AG09309 (cell line): ENCODE measurements at places on chromosomes 3 and 15.

DNA sequence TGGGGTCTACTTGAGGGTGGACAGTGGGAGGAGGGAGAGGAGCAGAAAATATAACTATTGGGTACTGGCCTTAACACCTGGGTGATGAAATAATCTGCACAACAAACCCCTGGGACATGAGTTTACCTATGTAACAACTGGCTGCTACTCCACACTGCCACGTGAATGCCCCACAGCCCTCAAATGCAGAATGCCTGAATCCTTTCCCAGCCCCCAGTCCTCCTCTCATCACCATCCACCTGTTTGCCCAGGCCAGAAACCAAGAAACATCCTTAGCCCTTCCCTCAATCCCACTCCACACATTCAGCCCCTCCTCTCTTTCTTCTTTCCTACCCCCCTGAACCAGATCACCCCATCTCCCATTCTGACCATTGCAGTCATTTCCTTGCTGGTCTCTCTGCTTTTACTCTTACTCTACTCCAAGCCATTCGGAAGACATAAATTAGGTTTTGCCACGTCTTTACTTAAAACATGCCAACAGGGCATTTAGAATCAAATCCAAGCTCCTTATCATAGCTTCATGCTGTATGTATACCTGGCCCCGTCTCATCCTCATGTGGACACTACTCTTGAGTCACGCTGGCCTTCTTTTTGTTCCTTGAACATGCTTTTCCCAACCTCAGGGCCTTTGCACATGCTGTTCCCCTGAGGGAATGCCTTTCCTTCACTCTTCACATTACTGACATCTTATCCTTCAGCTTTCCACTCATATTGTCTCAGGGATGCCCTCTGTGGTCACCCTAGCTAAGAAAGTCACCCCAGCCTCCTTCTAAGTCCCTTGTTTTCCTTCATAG, 137.5 kb upstream of the ABHD17C start:
- no peak for DNase-seq

DNA sequence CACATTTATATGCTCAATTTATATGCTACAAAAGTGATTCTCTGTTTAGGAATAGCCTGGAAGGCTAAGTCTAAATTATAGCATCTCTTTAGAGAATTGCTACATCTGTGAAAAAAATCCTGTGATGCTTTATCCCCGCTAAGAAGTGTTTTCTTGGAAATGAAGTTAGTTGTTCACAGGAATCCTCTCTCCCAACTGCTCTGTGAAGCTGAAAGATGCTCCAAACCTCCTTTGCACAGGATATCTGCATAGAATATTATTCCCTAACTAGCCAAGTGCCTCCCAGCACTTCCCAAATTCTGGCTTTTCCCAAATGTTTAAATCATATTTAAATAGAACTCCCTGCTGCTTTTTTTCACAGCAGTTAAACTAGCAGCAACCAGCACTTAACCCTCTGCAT, 132.2 kb downstream of the SRGAP3 start:
- DNase-seq: no peak

GRCh38 chr15:25797511-25797935, 65.6 kb downstream of the ATP10A start:
- no peak for DNase-seq

DNA sequence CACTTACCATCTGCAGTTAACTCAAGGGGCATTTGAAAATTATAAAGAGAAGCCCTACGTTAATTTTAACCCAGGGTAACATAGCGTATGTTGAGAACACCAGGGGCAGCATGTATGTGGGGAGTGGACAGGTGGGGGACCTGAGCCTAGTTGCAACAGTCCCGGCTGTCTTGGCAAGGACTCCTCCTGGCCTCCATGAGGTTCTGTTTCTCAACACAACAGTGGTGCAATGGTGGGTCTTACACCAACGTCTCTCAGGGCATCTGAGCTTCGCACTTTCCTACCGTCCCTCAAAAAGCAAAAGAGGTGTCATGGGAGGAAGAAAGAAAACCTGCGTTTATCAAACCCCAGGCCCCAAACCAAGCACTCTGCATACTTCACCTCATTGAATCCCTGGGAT, 50.6 kb downstream of the MGLL start:
- DNase-seq: no peak

DNA sequence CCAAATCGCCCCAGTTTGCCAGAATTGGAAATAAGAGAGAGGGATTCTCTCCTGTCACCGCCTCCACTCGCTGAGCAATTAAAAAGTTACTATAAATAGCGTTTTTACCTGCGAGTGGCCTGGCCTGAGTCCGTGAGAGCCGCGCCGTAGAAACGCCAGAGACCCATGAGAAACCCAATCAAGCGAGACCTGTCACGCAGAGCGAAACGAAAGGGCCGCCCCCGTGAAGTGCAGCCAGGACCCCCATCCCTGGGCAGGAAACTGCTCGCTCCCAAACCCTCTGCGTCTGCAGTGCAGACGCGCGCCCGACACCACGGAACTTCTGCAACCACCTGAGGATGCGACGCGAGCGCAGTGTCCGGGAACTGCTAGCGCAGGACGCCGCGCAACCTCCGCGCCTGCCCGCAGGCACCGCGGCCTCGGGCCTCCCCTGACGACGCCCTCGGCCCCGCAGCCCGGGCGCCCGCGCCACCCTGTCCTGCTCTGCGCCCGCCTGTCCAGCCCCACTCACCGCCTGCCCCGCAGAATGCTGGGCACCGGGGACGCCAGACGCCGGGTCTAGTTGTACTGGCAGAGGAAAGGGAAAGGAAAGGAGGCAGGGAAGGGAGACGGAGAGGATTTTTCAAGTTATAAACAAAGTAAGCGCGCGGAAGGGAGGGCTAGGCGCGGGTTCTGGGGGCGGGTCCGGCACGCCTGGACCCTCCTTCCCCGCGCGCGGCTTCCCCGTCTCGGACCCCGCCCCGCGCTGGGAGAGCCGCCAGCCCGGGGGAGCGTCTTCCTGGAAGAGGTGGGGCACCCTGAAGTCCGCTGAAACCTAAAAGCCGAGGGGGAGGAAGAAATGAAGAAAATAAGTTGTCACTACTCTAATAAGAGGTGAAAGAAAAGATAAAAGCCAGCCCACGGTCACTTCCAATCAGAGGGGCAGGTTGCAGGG, at the start of gene PLSCR4:
PLSCR4 (minus strand) TSS at position 657 of the 934 bp plus-strand sequence. CDS start 29,034 bp downstream, outside the sequence.
- DNase-seq: no peak
